Sigmoid colon (tissue), 7 donors: ENCODE measurements at places on chromosomes 5 and 9. TPM values are rescaled to one million over a fixed set of nuclear protein-coding genes. Genes with fewer than 3 reads are reported as not detected.

- no peak for DNase-seq
Observed at GRCh38 chr5:172180936-172181335, 7.1 kb downstream of the STK10 start.

GRCh38 chr9:97705354-97705950, 8.3 kb upstream of the XPA start:
- DNase-seq = no peak

- no peak for DNase-seq
Observed at GRCh38 chr9:107474124-107474523, 15.4 kb downstream of the KLF4 start.

GRCh38 chr5:142108432-142109330, at the start of gene NDFIP1:
Gene NDFIP1 (plus strand): TSS chr5:142108779. CDS start chr5:142108975, 196 bp downstream.
- DNase-seq = peak; percentile 91

- no peak for DNase-seq
Observed at GRCh38 chr9:26361010-26361409, 531.6 kb downstream of the CAAP1 start.

GRCh38 chr5:151550146-151550545, 41.0 kb downstream of the FAT2 start:
- no peak for DNase-seq

- no peak for DNase-seq
Observed at GRCh38 chr5:92401492-92401891, 1018.4 kb upstream of the ARRDC3 start.

- DNase-seq = no peak
Observed at GRCh38 chr5:74020503-74020902, 394.5 kb downstream of the ARHGEF28 start.

DNA sequence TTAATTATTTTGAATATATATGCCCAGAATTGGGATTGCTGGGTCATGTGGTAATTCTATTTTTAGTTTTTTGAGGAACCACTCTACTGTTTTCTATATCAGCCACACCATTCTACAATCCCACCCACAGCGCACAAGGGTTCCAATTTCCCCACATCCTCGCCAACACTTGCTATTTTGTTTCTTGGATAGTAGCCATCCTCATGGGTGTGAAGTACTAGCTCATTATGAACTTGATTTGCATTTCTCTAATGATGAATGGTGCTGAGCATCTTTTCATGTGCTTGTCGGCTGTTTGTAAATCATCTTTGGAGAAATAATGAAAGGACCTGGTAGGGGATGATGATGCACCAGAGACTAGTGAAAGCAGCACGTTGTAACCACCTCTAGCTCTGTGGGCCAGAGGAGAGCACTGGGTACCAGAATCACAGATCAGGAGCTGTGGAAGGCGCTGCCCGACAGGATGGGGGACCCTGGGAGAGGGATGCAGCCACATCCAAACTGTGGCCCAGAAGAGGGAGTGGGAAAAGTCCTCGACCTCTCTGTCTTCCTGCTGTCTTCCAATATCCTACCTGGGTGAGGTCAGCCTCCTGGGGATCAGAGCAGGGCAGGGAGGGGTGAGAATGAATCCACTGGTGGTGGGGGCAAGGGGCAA, 155.4 kb downstream of the RGS3 start:
- DNase-seq = peak; percentile 39

GRCh38 chr9:89755821-89756220, 151.0 kb downstream of the GADD45G start:
- DNase-seq = no peak

Gene FGF18
- 3.0 TPM for total RNA-seq
